ENCODE measurements at places on chromosomes 4 and X.
A peak's percentile ranks its signal among the peaks of the same experiment; 100 is the strongest.

- H3K36me3 ChIP-seq = no peaks in the 10 kb centered on the region
- H3K4me1 ChIP-seq = no peaks in the 10 kb centered on the region
- no peaks in the 10 kb centered on the region for H3K27me3 ChIP-seq
- H3K27ac ChIP-seq = no peak overlapping the region
These were observed 387.7 kb downstream of the FAT4 start for GRCh38 chr4:125702406-125702805.

DNA sequence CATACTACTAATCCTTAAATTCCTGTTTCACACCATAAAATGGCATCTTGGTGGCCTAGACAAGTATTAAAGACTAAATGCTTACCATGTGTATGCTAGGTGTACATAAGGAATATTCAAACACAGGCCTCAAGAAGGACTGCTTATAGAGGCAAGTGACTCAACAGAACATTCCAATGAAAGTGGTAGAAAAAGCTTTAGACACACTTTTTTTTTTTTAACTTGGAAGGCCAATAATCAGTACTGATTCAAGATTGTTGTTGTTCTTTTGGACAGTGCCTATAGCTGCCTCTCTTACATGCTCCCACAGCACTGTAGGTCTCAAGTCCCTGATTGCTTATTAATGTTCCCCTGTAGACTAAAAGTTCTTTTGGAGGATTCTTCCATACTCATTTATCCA, 77.6 kb downstream of the FBXL5 start:
- H3K27ac ChIP-seq = no peak overlapping the region
- no peaks in the 10 kb centered on the region for H3K4me1 ChIP-seq
- H3K36me3 ChIP-seq = peaks cover 9% of the 10 kb centered on the region
- no peaks in the 10 kb centered on the region for H3K27me3 ChIP-seq

GRCh38 chr4:6272863-6273660, 3.4 kb downstream of the WFS1 start:
- H3K27me3 ChIP-seq = no peaks in the 10 kb centered on the region
- no peak overlapping the region for H3K4me3 ChIP-seq
- no peak overlapping the region for H3K27ac ChIP-seq
- H3K4me1 ChIP-seq = peaks cover 15% of the 10 kb centered on the region
- DNase-seq = no peak

- peak; percentile 39 for DNase-seq
- H3K36me3 ChIP-seq = no peaks in the 10 kb centered on the region
- no peak overlapping the region for H3K27ac ChIP-seq
- no peaks in the 10 kb centered on the region for H3K4me1 ChIP-seq
- no peaks in the 10 kb centered on the region for H3K27me3 ChIP-seq
- H3K4me3 ChIP-seq = no peak overlapping the region
These were observed 41.0 kb upstream of the GATB start for GRCh38 chr4:151801547-151802516.

DNA sequence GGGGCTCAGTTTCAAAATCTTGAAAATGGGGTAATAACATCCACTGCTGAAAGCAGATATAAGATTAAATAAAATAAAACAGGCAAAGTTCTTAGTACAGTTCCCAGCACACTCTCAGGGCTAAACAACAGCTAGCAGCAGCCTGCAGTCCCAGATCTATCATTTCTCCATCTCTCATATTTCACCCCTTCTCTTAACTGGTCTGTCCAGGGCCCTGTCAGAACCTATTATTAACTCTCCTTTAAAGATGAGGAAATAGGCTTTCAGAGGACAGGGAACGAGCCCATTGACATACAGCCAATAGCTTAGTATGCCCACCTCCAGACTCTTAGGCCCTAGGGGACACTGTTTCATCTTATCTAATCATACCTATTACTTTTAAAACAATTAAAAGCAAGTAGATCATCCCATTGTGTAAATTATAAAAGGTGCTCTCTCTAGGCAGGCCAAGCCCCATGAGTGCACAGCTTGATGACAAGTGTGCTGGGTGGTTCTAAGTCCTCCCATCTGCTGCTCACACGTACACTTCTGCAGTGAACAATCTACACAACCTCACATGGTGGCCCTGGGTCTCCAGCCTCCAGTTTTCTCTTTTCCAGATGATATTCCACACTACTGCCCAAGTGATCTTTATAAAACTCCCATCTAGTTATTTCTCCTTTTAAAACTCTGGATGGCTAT, 119.0 kb downstream of the APBB2 start:
- H3K4me3 ChIP-seq = no peak overlapping the region
- no peaks in the 10 kb centered on the region for H3K36me3 ChIP-seq
- no peak for DNase-seq
- no peak overlapping the region for H3K27ac ChIP-seq

DNA sequence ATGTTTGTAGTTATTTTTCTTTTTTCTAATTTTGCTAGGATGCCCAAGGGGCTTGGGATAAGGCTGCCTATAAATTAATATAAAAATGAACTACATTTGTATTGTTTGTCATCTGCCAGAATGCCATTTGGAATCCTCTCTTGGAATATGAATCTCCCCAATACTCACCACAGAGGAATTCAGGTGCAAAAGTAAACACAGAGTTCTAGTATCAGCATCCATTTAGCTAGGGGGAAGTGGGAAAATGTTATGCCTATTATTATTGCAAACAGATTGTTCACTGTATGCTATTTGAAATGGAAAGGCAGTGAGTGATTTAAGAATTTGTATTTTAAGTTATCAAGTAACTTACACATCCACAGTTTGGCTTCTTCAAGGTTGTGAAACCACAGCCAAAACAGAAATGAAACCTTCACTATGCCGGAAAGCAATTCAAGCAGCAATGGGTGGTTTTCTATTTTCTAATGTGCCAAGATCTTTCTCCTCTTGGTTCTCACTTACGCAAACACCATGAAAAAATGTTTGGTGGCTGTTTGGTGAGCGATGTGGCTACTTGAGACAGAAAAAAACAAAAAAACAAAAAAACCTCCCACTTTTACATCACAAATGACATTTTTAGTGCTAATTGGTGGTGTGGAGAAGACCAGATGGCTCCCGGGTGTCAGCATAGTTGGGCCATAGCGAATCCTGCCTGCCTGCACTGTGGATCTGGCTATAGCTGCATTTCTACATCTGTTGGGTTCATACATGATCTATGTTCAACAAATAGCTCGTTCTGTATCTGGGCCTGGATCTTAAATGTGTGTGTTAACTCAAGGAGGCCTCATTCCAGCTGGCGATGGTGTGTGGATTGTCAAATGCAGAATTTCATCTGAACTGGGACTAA, 200.8 kb upstream of the GIMD1 start:
- H3K27ac ChIP-seq = no peak overlapping the region
- H3K4me1 ChIP-seq = no peaks in the 10 kb centered on the region
- no peak for DNase-seq
- H3K27me3 ChIP-seq = no peaks in the 10 kb centered on the region
- H3K4me3 ChIP-seq = no peak overlapping the region

DNA sequence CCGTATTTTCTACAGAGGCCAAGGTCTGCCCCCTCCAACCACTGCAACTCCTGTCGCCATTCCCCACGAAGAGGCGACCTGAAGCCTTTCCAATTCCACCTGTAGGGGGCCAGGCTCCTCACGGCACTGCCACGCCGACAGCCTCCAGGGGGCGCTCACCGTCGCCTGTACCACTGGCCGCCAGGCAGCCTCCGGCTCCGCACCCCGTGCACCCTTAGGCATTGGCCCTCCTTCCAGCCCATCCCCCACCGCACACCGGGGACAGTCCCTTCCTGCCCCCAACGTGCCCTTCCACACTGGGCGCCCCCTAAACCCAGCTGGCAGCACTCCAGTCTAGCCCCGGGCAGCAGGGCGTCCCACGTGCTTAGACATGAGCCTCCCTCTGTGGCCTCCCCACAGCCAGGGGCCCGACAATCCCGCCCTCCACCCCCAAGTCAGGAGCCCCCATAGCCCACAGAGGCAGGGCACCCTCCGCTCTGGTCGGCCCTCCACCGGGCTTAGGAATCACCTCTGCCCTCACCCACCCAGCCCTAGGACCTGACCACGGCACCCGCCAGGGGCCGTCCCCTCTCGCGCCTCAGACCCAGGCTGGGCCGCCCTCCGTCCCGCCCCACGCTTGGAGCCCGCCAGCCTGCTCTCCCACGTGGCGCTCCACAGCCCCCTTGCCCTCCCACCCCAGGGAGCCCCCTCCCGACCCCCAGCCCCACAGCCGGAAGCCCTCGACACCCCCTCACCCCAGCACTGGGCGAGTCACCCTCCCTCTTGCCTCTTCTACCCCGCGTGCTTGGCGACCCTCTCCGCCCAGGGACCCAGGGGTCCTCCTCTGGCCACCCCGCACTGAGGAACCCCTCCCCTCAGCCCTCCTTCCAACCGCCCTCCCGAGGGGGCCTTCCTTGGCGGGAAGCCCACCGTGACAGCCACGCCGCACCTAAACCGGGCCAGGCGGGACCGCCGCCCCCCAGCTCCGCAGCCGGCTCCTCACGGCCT, 711 bp downstream of the PNMA6E start:
- no peaks in the 10 kb centered on the region for H3K36me3 ChIP-seq
- DNase-seq = peak; percentile 46
- no peak overlapping the region for H3K4me3 ChIP-seq
- H3K27ac ChIP-seq = no peak overlapping the region
- H3K27me3 ChIP-seq = peaks cover 2% of the 10 kb centered on the region

GRCh38 chrX:24395775-24396174, 35.3 kb downstream of the SUPT20HL1 start:
- no peak overlapping the region for H3K27ac ChIP-seq
- DNase-seq = peak; percentile 59
- H3K4me3 ChIP-seq = no peak overlapping the region
- H3K27me3 ChIP-seq = peaks cover 7% of the 10 kb centered on the region

- no peaks in the 10 kb centered on the region for H3K27me3 ChIP-seq
- no peak for DNase-seq
- no peaks in the 10 kb centered on the region for H3K36me3 ChIP-seq
- H3K4me3 ChIP-seq = no peak overlapping the region
These were observed 32.0 kb upstream of the ANXA5 start for GRCh38 chr4:121728798-121729226.

DNA sequence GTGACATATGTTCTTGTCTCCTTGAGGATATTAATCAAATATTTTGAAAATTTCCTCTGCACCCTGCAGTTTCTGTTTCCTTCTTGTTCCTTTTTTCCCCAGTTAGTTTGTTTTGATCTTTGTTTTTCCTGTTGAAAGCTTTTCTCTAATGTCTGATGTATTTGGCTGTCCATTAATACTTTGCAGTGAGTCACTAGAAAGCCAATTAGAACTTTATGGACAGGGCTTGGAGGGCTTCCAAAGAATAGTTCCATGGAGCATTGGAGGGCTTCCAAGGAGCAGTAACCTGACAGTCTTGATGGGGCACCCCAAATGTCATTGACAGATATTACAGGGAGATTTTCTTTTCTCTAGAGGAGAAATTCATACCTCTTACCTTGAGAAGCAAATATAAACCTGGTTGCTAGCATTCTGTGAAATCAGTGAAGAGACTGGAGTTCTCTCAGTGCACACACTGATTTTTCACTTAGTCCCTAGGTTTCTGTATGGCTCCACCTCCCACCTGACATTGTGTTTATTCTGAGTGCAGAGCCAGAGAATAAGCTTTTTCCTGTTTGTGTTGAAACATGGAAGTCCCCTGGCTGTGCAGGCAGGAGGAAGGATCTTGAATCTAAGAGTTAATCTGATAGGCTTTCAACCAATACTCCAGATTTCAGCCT, 26.5 kb downstream of the SPARCL1 start:
- no peak overlapping the region for H3K4me3 ChIP-seq
- peaks cover 13% of the 10 kb centered on the region for H3K4me1 ChIP-seq
- no peaks in the 10 kb centered on the region for H3K36me3 ChIP-seq
- H3K27ac ChIP-seq = no peak overlapping the region

- no peaks in the 10 kb centered on the region for H3K36me3 ChIP-seq
- no peaks in the 10 kb centered on the region for H3K27me3 ChIP-seq
- no peak overlapping the region for H3K27ac ChIP-seq
- DNase-seq = no peak
- no peaks in the 10 kb centered on the region for H3K4me1 ChIP-seq
- H3K4me3 ChIP-seq = no peak overlapping the region
These were observed 1037.2 kb downstream of the PCDH18 start for GRCh38 chr4:136495076-136495475.

DNA sequence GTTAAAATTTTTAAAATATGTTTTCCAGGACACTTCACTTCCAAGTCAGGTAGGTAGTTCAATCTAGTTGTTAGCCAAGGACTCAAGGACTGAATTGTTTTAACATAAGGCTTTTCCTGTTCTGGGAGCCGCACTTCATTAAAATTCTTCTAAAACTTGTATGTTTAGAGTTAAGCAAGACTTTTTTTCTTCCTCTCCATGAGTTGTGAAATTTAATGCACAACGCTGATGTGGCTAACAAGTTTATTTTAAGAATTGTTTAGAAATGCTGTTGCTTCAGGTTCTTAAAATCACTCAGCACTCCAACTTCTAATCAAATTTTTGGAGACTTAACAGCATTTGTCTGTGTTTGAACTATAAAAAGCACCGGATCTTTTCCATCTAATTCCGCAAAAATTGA, 49.7 kb downstream of the XIAP start:
- peaks cover 8% of the 10 kb centered on the region for H3K36me3 ChIP-seq
- H3K27ac ChIP-seq = no peak overlapping the region
- H3K4me3 ChIP-seq = no peak overlapping the region
- no peaks in the 10 kb centered on the region for H3K27me3 ChIP-seq
- no peak for DNase-seq
- peaks cover 14% of the 10 kb centered on the region for H3K4me1 ChIP-seq

DNA sequence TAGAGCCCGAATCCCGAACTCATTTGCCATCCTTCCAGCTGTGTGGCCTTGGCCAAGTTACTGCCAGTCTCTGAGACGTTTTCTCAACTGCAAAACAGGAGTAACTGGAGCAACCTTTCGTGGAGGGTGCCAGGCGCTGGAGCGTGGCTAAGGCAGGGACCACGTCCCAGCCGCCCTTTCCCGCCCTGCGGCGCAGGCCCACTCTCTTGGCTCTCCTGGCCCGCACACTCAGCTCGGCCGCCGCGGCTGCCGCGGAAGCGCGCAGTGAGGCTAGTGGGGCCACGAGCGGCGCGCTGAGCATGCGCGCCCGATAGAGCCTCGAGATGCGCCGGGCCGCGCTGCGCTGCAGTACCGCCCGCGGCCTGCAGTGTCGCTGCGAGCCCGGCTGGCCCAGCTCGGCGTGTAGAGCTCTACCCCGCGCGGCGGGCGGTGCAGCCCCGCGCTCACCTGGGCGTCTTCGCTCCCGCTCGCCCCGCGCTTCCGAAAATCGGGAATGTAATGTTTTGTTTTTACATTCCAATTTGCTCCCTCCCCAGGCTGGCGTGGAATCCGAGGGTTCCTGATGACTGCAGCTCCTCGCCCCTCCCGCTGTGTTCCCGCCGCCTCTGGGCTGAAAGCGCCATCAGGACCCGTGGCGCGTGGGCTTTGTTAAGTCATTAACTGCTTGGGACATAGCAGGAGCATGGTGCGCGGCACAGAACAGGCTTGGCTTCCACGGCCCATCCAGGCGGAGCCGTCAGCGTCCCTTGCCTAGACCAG, 4.0 kb upstream of the ZNF518B start:
- peaks cover 25% of the 10 kb centered on the region for H3K27me3 ChIP-seq
- peak; percentile 81 for DNase-seq
- H3K4me1 ChIP-seq = peaks cover 13% of the 10 kb centered on the region
- H3K4me3 ChIP-seq = peak overlapping the region; percentile 71
- H3K36me3 ChIP-seq = peaks cover 5% of the 10 kb centered on the region

DNA sequence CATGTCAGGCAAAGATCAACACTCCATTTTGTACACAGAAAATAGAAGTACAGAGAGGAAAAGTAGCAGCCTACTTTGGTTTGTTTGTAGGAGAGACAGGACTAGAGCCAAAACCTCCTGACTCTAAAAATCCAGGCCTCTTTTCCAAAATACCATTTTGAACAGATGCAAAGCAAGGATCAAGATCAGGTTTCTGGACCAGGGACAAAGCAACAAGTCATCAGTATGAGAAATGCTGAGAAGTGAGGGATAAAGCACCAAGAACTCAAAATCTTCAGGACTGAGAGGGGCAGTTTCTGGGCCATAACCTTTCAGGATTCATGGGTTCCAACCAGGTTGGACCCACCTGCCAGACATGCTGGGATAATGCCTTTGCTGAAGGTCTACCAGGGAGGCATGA, 36.6 kb upstream of the MBTPS2 start:
- DNase-seq = no peak
- no peaks in the 10 kb centered on the region for H3K27me3 ChIP-seq
- H3K4me3 ChIP-seq = no peak overlapping the region
- H3K36me3 ChIP-seq = no peaks in the 10 kb centered on the region
